ENCODE measurements at places on chromosomes 6 and 20.

DNA sequence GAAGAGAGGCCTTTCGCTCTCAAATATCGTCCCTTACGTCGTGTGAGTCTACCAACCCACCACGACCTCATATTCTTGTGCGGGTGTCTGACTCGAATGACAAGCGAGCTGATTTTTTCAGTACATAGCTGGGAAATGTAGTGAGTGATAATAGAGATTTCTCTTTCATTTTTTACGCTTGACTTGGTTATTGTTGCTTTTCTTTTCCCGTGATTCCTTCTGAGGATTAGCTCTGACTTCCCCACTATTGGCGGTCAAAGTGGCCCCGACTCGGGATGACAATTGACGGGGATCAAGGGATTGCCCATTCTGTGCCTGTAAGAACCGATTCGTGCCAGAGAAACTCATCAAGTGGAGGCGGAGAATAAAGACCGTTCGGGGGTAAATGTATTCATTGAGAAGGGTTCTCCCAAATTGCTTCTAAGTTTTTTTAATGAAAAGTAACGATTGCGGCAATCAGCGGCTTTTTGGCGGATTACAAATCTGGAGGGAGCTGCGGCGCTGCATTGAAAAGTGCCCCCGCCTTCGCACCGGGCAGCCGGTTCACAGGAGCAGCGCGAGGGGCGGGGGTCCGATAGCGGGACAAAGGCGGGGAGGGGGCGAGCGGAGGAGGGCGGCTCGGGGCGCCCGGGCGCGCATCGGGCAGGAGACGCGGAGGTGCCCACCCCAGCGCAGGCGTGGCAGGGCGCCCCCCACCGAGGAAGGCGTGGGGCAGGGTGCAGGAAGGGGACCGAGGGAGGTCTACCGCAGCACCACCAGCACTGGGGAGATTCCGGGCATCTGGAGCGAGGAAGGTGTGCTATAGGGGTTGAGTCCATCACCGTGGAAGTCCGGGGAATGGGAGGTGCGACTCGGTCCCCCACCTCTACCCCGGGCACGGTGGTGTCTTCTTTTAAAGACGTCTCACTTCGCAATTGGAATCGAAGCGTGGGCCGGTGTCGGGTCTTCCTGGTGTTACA is 44.5 kb upstream of the OSTM1 start:
- DNase-seq: no peak

GRCh38 chr6:21115111-21115510 is 478.4 kb upstream of the SOX4 start:
- DNase-seq: no peak

- DNase-seq: no peak
Measured at GRCh38 chr6:92130944-92131343, 1288.4 kb downstream of the EPHA7 start.

- peak; percentile 32 for DNase-seq
Measured at GRCh38 chr20:55386686-55387085, 618.6 kb downstream of the CBLN4 start.

DNA sequence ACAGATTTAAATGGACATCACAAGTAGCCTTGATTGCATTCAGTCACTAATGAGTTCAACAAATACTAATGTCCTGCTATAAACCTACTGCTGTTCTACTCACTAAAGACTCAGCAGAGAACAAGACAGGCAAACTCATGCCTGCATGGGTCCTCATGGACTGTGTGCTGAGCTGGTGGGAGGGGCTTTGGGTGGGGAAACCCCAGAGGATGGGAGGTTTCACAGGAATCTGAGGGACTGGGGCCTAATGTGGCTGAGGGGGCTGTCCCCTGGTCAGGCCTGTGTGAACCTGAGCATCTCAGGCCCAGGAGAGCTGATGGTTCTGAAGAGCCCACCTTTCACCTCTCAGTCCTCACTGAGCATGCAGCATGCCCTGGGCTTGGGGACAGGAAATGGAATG is 1.4 kb downstream of the CST8 start:
- DNase-seq: no peak

DNA sequence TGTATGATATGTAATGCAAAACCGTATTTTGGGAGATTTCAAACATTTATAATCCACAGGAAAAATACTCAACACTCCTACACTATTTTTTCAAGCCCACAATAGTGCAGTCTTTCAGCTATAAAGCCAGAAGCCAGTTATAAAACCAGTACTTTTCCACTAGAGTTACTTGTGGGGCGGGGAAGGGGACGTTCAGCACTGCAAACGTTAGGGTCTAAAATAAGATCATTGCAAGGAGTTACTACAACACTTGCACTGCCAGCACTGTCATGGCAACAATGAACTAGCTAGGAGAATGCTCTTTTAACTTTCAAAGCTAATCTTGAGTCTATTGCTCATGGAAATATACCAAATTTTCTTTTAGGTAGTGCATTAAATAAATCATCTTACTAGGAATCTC is 14.7 kb downstream of the SESN1 start:
- DNase-seq: no peak

DNA sequence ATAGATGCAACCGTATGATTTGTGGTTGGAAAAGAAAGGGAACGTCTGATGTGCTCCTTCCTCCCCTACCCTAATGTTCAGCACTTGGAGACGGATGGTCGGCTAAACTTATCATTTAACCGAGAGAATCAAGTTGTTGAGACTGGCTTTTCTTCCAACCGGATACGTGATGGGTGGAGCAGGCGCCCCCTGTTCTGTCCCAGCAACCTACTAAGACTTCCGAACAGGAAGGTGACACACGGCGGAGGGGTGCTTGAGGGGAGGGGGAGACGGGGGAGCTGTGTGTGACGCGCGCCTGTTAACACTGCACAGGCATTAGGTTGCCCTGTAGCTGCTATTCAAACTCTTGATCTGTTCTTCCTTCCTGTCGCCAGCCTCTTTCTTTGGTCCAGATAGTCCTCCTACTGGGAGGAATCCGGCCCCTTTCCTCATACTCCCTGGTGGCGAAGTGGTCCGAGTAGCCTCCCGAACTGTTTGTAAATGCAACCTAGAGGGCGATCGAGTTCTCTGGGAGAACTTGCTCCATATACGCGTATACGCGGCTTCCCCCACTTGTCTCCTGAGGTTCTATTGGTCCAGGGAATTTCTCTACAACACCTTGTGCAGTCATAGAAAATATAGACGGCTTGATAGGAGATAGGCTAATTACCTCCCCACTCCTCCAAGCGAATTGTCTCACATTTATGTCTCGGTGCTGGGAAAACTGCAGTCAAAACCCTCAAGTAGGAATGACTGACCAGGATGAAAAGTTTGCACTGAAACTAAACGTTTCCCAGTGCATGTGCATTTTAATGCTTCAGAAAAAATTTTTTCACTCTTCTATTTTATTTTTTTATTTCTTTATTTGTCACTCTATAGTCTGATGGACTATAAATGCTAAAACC is 126.0 kb upstream of the SLC2A12 start:
- peak; percentile 81 for DNase-seq

Measured in urothelium cell line (cell line).